Lung microvascular endothelial cell (primary cell): ENCODE measurements at places on chromosomes 6 and 20.
A peak's percentile ranks its signal among the peaks of the same experiment; 100 is the strongest.

DNA sequence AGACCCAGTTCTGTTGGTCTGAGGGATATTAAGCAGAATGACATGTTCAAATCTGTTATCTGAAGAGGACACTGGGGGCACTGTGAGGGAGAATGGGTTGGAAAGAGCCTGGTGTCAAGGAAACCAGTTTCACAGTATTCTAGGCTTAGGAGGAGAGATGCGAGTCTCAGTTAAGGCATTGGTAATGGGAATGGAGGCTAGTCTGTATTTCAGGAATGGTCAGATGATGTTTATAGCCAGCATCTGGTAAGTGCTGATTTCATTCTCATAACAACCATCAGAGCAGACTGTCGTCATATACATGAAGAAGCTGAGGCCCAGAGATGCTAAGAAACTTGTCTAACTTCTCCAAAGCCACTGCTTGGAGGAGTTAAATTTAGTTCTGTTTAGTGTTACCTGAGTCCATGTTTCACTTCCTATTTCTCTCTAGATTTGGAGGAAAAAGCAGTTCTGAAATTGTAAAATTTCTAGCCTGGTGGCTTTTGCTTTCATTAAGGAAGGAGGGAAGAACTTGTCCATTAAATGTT, 242.0 kb downstream of the ARID1B start:
- no peak for DNase-seq

DNA sequence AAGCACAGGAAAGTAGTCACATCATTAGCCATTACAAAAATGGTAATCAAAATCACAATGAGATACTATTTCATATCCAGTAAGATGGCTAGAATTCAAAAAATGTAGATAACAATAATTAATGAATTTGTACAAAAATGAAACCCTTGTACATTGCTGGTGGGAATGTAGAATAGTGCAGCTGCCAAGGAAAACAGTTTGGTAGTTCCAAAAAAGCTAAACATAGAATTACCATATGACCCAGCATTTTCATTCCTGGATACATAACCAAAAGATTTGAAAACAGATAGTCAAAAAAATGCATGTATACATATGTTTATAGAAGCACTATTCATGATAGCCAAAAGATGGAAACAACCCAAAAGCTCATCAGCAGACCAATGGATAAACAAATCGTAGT, 251.1 kb upstream of the RAB32 start:
- peak; percentile 82 for DNase-seq

DNA sequence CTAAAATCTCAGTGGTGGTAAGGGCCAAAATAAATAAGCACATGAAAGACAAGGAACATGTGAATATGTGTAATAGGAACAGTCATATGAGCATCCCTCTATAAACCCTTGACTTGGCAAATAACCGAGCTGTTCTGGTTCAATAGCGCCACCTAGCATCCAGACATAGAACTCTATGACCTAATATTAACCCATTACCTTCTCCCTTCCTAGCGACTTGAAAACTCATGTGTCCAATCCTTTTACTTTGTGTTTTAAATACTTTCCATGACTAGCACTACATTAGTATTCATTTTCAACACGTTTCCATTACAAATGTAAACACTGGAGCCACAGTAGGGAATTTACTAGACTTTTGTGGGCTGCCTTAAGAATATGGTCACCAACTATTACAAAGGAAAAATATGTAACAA, 279.7 kb downstream of the UST start:
- DNase-seq: peak; percentile 24

GRCh38 chr6:9422138-9422537, 986.8 kb upstream of the SLC35B3 start:
- DNase-seq: no peak

GRCh38 chr6:87697581-87698546, 4.2 kb downstream of the AKIRIN2 start:
- DNase-seq: peak; percentile 63

DNA sequence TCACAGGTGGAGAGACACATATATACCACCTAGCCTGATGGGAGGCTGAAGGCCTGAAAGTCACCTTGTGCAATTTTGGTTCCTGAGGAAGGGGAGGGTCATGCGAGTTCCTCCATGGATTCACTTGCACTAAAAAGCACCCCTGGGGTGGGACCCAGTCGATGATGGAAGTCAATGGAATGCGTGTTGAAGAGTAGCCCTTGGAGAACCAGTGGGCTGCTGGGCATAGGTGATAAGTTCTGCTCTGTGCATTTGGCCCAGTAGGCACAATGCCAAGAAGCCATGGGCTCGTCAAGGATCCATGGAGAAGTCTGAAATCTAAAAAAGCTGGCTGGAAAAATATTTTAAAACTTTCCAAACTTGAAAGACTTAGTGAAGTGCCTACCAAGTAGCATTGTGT, 18.9 kb upstream of the SCRT2 start:
- no peak for DNase-seq

- DNase-seq: no peak
These were observed 236.0 kb upstream of the SGK1 start for GRCh38 chr6:134553936-134554335.

GRCh38 chr20:61328911-61329558, 77.0 kb downstream of the CDH4 start:
- peak; percentile 28 for DNase-seq

GRCh38 chr20:22962567-22963439, 72.3 kb upstream of the SSTR4 start:
- DNase-seq: no peak

DNA sequence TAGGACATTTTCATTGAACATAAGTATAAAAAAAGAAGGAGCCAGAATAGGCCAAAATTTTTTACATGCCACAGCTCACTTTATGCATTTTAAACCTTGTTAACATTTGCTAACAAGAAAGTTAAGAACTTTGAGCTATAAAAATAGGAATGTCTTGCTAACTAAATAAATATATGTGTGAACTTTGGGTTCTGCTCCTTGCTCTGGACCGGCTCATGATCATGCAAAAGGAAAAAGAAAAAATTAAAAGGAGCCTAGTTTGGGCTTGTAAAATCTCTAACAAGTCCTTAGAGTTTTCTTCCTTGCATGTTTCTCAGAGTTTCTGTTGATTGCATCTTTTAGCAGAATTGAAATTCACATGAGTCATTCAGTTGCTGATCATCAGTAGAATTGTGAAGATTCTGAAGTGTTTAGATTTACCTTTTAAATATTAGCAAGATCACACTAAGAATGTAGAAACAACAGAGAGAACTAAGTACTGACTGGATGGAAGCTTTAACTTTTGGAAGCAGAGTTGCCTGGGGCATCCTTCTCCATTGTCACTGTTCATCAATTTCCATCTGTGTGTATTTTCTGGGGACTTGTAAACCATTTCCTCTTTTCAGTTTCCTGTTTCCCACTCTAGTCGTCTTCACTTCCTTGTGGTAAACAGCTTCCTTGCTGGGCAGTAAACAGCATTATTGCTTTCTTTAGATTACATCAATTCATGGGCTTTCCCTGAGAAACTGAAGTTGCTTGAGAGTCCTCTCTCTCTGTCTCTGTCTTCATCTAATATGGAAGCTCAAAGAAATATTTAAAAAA, 458.4 kb upstream of the BTBD3 start:
- no peak for DNase-seq

DNA sequence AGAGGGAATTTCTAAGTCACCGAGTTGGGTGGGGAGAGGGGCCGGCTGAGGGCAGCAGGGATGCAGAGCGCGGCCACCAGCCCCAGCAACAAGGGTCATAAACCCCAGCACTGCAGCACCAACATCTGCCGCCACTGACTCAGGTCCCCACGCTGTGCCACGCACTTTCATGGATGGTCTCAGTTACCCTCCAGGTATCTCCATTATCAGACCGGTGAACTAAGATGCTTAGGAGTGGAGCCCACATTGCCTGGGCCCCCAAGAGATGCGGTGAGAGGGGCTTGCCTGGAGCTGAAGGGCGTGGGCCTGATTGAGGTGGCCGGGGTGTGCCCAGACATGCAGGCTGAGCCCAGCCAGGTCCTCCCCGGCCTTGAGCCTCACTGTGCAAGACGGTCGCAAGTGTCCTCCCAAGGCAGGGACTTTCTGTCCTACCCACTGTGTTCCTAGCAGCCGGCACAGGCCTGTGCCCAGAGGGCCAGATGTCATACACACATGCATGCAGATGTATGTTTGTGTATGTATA, 19.3 kb downstream of the RBM38 start:
- no peak for DNase-seq

GRCh38 chr6:40735121-40735520, 148.0 kb upstream of the LRFN2 start:
- DNase-seq: no peak

DNA sequence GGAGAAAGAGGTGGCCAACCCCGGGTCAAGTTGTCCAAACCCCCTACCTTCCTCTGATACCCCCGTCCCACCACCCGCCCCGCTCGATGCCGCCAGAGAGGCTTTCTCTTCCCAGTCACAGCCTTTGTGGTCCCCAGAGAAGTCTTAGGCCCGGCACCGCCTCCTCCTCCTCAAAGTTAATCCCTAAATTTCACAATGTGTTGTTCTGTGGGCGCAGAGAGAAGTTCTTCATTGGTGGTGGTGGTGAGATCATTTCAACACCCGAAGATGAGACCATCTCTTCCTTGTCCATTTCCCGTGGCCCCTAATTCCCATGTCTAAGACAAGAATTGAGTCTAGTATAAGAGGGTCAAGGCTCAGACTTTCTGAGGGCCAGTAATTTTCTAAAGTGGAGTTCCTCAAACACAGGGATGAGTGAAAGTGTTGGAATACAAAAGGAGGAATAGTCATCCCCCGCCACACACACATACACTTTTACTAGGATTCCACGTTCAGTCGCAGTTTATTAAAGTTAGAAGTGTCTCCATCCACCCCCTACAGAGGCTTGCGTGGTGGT, 10.4 kb downstream of the TRIM31 start:
- DNase-seq: no peak

DNA sequence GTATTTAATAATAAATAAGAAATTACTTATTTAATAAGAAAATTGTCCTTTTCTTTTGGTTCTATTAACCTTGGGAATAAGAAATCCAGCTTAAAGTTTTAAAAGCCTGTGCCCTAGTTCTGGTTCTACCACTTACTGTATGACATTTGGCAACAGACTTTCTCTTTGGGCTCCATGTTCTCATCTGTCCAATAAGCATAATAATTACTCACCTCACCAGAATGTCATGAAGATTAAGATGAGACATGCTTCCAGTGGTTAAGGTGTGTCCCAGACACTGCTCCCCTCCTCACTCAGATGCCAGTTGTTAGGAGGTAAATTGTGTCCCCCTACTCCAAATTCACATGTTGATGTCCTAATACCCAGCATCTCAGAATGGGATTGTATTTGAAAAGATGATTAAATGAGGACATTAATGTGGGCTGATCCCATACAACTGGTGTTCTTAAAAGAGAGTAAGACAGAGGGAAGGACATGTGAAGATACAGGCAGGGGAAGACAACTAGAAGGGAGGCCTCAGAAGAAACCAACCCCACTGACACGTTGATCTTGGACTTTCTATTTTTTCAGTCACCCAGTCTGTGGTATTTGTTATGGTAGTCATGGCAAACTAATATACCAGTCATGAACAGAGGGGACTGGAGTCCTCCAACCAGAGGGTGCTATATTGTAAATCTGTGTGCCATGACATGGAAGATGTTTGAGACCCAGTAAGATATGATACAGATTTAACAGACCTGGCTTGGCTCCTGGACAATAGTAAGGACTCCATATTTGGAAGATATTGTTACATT, 6.4 kb upstream of the MICAL1 start:
- DNase-seq: no peak

DNA sequence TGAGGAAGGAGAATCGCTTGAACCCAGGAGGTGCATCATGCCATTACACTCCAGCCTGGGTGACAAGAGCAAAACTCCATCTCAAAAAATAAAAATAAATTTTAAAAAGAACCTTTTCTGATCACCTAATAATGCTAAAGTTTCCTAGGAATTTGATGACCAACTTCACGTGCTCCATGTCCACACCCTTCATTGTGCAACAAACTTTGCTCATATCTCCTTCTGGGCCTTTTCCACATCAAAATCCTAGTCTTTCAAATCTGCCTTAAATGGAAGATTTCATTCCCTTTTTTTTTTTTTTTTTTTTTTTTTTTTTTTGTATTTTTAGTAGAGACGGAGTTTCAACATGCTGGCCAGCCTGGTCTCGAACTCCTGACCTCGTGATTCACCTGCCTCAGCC, 112.5 kb upstream of the LOC128125822 start:
- DNase-seq: no peak

GRCh38 chr20:19701429-19701828, 56.6 kb upstream of the RIN2 start:
- no peak for DNase-seq

DNA sequence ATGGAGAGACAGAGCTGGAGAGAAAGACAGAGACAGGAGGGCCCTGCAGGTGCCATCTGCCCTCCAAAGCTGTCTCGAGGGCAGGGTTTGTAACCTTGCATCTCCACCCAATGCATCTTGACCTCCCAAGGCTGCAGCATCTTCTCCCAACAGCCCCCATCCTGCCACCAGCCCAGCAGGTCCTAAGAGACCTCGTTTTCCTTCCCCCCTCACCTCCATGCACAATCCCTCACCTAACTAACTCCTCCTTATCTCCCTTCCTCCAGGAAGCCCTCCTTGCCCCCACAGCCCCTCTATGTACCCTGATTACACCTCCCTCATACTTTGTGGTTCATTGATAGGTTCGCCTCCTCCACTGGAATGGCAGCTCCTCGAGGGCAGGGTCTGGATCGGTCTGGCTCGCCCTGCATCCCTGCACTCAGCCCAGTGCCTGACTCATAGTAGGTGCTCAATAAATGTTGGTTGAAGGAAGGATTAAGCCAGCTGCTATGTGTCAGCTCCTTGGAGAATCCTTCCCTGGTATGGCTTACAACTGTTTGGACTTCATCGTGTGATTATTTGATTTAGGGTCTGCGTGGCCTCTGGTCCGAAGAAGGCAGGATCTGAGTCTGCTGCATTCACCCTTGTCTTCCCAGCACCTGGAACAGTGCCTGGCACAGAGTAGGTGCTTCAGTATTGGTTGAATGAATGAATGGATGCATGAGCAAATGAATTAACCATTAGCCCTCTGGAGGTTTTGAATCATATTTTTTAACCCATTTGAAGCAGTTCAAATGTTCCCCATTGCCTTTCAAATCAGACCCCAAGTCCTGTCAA, 105.6 kb upstream of the PTPN1 start:
- no peak for DNase-seq

DNA sequence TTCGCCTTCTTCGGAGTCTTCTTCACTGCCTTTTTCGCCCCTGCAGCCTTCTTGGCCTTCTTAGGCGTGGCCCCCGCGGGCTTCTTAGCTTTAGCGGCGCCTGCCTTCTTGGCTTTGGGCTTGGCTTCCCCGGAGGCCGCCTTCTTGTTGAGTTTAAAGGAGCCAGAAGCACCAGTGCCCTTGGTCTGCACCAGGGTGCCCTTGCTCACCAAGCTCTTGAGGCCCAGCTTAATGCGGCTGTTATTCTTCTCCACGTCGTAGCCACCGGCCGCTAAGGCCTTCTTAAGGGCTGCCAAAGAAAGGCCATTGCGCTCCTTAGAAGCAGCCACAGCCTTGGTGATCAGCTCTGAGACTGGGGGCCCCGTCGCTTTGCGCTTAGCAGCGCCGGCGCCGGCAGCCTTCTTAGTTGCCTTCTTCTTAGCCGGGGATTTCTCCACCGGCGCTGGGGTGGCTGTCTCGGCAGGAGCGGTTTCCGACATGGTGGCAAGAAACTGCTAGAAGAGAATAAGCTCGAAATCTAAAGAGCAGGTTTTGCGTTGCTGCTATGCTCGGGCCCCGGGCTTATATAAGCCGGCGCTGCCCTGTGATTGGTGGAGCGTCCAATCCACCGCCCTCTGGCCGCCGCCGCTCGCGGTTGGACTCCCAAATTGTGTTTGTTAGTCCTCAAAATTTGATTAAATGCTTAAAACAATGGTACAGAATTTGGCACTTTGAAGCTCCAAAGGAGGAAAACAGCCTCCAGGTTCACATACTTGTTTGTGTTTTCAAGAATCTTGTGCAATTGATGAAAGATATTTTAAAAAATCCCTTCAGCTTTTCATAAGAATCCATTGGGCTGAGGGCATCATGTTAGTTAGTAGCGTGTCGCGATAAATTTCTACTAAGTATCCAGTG, 44.9 kb downstream of the OR2B2 start:
- peak; percentile 76 for DNase-seq
